ENCODE measurements at places on chromosomes 4 and X.

DNA sequence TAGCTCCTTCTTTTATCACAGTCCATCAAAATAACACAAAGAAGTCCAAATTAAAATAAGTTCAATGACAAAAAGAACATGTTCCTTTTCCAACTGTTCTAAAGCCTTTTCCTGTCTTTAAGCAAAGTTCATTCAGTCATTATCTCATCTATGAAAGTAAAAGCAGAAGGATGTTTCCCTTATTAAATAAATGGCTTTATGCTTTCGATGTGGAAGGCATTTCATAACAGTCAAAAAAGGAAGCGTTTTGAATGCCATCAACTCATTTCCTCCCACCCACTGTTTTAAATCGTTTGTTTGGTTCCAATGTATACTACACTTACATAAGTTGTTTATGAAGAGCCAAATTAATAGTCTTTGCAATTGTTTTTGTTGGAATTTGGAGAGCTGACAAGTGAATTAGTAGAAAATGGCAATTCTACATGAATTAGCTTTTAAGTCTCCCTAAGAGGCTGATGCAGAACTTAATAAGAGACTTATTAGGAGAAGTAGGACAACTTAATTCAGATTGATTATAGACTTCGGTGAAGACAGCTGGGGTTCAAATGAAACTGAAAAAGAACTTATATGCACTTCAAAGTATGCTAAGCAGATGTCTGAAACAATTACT lies 392.6 kb upstream of the FTHL17 start:
- no peak for DNase-seq

GRCh38 chrX:127038065-127038464 lies 218.5 kb downstream of the PRR32 start:
- no peak for DNase-seq

- peak; percentile 20 for DNase-seq
These were observed 5.3 kb upstream of the CFP start for GRCh38 chrX:47634871-47635575.

GRCh38 chrX:150944233-150944632 lies 38.9 kb upstream of the HMGB3 start:
- DNase-seq: no peak

DNA sequence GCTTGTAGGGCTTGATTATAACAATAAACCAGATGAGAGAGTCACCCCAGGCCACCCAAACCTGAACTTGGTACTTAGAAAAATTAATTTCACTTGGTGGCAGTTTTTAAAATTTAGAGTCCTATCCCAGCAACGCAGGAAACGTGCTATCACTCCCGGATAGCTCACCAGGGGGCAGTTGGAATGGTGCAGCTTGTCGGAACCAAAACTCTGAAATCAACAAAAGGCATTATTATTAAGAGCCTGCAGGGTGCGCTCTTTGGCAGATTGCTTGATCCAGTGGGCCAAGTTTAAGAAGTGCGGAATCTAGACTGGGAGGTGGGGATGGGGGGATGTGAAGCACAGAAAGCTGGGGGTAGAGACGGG lies 2.4 kb downstream of the FRAS1 start:
- DNase-seq: no peak

DNA sequence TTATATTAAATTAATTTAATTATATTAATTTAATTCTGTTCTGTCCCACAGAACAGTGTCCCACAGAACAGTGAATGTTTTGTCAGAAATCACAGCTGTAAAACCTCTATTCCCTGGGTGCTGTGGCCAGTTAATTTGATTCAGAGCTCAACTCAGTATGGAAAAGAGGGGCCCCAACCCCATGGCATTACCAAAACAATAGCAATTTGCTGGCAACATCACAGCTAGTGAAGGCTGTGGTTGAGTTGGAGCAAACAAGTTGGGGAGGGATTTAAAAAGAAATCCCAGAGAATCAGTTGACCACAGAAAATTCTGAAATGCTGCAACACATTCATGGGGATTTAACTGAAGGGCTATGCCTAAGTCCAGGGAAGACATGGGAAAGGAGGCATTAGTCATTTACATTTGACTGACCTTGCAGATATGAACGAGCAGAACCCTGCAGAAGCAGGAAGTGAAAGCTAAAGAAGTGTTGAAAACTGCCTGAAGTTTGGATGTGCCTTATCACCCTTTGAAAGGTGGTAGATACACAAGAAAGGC lies 30.1 kb downstream of the PDHA2 start:
- no peak for DNase-seq

GRCh38 chr4:150822407-150822806 lies 192.7 kb downstream of the LRBA start:
- no peak for DNase-seq

GRCh38 chrX:48696909-48697727 lies 584 bp downstream of the SUV39H1 start:
- DNase-seq: no peak

DNA sequence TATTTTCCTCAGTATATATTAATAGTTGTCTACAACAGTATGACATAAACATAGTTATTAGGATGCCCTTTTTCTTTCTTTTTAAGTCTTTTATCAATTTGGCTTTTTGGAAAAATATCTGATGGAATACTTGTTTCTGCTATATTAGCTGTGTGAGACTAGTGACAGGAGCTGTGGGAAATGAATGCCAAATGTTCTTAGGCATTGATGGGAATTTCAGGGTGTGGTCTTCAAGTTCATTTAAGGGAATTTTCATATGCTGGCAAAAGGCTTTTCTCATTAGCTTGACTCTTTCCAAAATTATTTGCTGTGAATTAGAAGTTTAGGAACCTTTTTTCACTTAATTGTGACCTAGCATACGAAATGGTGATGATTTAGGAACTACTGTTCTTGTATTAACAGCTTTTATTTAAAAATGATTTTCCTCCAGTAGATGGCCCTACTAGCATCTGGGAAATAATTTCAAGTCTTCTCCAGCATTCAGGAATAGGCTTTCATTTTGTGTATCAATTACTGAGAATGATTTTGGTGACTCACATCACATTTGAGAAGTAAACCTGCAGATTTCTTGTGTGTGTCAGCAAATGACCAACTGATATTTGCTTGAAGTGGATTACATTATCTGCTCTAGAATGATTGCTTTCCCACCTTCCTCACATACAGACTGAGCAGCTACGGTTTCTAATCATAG lies 70.9 kb downstream of the HTT start:
- DNase-seq: no peak

GRCh38 chrX:65508851-65509250 lies 25.7 kb downstream of the LAS1L start:
- DNase-seq: no peak

DNA sequence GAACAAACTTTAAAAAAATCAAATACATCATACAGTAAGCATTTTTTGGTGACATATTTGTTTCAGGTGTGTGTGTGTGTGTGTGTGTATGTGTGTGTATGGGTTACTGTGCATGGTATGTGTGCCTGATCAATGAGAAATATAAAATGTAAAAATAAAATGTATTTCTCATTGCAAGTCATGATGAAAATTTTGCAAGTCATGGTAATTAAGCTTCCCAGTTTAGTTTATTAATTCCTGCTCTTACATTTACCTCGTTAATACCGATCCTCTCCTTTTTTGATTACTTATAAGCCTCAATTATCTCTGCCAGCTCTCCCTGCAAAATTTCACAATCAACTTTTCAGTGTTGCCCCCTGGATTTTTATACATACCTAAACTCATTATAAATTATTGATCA lies 114.6 kb upstream of the ADGRL3 start:
- no peak for DNase-seq

DNA sequence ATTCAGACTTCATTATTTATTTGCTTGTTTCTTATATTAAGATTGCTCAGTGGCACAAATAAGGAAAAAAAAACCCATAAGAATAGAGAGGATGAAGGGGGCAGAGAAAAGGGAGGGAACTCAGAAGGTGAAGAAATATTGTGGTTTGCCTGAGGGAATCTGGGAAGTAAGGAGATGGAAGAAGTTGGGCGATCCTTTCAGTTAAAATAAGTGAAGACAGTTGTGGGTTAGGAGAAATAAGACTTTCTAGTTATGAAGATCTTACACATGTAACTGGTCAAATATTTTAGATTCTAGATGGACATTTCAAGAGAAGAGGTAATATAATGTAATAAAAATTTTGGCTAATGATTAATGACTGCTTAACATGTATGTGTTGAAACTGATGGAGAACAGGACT lies 138.7 kb upstream of the LIMCH1 start:
- no peak for DNase-seq

- no peak for DNase-seq
These were observed 33.2 kb upstream of the ARMCX4 start for GRCh38 chrX:101452056-101452455.

DNA sequence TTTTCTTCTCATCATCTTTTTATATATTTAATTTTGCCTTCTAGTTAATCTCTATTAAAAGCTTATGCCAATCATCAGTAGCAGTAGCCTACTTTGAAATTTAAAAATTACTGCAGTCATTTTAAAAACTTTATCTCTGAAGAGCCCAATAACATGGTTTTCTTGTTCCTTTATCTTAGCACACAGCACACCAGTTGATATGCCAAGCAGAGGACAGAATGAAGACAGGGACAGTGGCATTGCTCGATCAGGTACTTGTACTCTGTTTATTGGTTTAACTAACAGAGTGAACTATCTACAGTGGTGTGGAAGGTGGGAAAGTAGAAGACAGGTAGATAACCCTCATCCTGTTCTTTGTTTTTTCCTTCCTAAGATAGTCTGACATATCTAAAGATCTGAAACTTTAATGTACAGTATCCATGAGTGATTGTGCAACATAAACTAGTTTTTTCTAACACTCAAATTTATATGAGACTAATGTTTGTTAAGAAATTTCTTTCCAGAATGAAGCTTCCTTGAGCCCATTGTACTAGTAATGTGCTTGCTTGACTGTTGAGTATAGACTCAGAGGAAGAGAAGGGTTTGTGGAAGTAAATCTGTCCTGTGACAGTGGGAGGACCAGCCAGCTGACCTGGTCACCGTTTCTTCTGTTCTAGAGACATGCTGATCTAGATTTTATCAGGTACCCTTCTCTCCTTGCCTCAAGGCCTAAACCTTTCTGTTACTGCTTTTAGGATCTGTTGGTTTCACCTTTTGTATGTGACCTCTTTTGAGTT lies 66.6 kb downstream of the FNIP2 start:
- DNase-seq: no peak

GRCh38 chr4:14225688-14226207 lies 598.2 kb upstream of the BOD1L1 start:
- no peak for DNase-seq

GRCh38 chr4:53499791-53500190 lies 91.5 kb downstream of the LNX1 start:
- no peak for DNase-seq

DNA sequence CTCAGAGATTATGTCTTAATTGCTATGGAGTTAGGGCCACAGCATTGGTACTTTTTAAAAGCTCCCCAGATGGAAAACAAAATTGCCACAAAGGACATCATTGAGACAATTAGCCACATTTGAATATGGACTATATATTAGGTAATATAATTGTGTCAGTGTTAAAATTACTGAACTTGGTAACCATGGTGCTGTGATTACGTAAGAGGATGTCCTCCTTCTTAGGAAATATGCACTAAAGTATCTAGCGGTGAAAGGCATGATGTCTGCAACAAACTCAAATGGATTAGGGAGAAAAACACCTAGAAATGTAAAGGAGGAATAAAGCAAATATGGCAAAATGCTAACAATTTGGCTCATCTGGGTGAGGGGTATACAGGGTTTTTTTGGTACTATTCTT lies 89.9 kb upstream of the PAK3 start:
- no peak for DNase-seq
